ENCODE measurements at places on chromosomes 4 and X. TPM values are rescaled to one million over a fixed set of nuclear protein-coding genes. Genes with fewer than 3 reads are reported as not detected.

DNA sequence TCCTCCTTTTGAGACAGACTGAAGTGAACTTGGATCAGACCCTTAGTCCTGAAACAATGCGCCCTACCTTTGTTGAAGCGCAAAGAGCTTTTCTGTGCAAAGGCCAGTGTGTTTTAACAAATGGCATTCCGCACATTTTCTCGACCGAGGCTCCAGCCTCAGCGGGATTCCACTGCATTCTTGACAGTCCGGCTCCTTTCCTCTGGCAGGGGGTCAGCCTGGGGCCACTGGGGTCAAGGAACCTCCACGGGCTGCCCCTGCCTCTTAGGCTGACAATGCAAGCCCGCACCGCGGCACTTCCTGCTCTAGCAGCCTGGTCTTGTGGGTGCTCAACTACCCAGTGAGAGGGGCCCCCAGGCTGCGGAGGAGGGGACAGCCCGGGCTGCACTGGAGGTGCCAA, 47.2 kb upstream of the TFDP3 start:
- H3K36me3 ChIP-seq = no peaks in the 10 kb centered on the region
- H3K27ac ChIP-seq = no peak overlapping the region
- peaks cover 11% of the 10 kb centered on the region for H3K4me1 ChIP-seq
- no peak overlapping the region for H3K4me3 ChIP-seq

DNA sequence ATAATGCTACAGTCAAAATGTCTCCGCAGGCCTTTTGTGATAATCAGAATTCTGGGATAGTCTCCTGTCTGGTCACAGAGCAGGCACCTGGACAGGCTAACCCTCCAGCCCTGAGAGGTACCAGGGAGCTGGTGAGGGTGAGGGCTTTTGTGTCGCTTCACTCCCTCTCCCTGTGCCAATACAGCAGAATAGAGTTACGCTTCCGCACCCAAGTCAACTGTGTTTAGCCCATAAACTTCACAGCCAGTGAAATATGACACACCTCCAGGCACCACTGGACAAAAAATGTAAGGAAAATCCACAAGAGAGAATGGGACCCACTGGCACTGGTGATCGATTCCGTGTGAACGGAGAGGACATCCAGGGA, 1.3 kb downstream of the GAK start:
- H3K27me3 ChIP-seq = no peaks in the 10 kb centered on the region
- H3K4me1 ChIP-seq = peaks cover 11% of the 10 kb centered on the region
- H3K4me3 ChIP-seq = peak overlapping the region; percentile 82

DNA sequence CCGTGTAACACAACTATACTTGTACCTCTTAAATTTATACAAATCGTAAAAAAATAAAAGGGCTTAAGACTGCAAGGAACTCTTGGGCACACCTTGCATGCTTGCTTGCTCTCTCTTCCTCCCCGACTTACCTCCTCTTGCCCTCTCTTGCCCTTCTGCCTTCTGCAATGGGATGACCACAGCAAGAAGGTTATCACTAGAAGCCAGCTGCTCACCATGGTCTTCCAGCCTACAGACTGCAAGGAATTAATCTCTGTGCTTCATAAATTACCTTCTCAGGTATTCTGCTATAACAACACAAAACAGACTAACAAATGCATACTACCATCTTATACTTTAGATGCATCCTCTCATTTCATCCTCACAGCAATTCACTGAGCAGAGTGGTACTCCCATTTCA, 92.1 kb downstream of the MRPL1 start:
- no peak overlapping the region for H3K27ac ChIP-seq
- no peaks in the 10 kb centered on the region for H3K4me1 ChIP-seq
- DNase-seq = no peak

AKAP4 gene
- not detected for total RNA-seq

- H3K27me3 ChIP-seq = no peaks in the 10 kb centered on the region
- DNase-seq = no peak
- H3K4me3 ChIP-seq = no peak overlapping the region
Measured at GRCh38 chrX:37802028-37802427, 22.2 kb downstream of the CYBB start.

DNA sequence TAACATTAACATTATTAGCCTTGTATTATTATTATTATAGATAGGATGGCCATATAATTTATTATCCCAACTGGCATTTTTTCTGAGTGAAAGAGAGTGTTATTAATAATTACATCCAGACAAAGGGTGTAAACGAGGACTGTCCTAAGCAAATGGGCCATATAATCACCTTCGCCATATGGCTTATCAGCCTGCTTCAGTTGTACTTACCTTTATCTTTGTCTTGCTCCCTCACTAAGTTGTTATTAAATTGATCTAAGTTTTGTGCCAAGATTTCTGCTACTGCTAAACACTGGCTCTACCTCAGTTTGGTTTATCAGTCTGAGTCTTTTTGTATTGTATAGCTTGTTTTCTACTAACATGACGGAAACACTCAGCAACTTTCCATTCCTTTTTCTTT, 76.9 kb downstream of the STIM2 start:
- no peaks in the 10 kb centered on the region for H3K27me3 ChIP-seq
- DNase-seq = no peak
- no peak overlapping the region for H3K4me3 ChIP-seq
- H3K4me1 ChIP-seq = peaks cover 16% of the 10 kb centered on the region
- H3K27ac ChIP-seq = no peak overlapping the region

DNA sequence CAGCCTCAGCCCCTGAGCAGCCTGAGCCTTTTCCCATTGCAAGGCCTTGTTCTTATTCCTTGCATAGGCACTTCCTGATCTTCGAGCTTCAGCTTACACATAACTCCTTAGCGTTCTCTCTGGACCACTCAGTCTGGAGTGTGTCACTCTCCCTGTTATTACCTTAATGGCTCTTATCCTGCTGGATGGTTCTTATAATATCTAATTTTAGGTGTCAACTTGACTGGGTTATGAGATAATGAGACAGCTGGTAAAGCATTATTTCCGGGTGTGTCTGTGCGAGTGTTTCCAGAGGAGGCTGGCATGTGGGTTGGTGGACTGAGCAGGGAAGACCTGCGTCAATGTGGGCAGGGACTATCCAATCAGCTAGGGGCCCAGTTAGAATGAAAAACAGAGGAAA, 75.7 kb downstream of the HAUS3 start:
- no peak for DNase-seq
- H3K36me3 ChIP-seq = no peaks in the 10 kb centered on the region
- no peak overlapping the region for H3K4me3 ChIP-seq
- H3K27ac ChIP-seq = peak overlapping the region; percentile 45
- no peaks in the 10 kb centered on the region for H3K27me3 ChIP-seq
- no peaks in the 10 kb centered on the region for H3K4me1 ChIP-seq

MAPK10 gene
- 0.28 TPM for total RNA-seq

VCX2 gene
- total RNA-seq = not detected

DNA sequence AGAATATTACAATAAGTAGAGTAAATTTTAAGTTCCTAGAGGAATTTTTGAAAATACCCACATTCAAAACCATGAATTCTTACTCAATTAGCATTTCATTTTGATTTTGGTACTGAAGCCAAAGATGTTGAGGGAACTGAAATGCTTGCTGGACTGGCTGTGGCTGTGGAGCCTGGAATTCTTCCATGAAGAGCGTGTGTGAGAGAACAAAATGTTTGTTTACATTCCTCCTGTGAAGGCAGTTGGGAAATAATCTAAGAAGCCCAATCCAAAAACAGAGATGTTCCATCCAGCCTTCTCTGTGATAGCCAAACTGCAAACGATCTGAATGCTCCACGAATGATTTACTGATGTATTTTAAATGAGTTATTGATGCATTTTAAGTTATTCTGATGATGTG, 3.8 kb upstream of the ADH1B start:
- no peaks in the 10 kb centered on the region for H3K36me3 ChIP-seq
- no peak overlapping the region for H3K4me3 ChIP-seq
- H3K27ac ChIP-seq = no peak overlapping the region
- H3K4me1 ChIP-seq = no peaks in the 10 kb centered on the region

HADH gene
- 35.8 TPM for total RNA-seq
